Nucleus accumbens (tissue), 56 donors: ENCODE measurements at places on chromosomes 11 and 22.

DNA sequence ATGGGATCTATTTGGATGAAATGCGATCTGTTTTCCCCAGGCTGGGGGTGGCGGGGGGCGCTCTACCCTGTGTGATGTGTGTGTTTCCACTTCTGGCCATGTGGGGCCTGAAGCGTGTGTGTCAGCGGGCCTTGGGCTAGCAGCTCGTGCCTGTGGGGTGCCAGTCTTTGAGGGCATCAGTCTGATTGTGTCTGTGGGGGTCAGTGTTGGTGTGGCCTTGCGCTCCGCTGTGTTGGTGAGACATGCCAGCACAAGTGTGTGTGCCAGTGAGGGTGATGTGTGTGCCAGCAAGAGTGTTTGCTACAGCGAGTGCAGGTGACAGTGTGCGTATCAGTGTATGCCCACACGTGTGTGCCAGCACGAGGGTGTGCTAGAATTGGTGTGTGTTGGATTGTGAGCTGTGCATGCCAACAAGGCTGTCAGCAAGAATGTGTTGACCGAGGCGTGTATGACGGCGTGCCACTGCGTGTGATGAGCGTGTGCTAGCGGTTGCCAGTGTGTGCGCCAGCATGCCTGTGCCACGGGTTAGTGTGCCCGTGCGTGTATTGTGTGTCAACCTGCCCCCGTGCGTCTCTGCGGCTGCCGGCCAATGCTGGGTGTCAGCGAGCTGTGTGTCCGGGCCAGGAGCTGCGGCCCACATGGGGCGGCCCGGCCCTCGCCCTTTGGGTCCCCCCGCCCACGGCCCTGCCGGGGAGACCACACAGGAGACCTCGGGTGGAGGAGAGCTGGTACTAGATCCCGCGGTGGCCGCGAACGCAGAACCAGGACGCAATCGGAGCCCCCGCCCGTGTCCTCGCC, 519 bp downstream of the ARRB1 start:
- DNase-seq: no peak

DNA sequence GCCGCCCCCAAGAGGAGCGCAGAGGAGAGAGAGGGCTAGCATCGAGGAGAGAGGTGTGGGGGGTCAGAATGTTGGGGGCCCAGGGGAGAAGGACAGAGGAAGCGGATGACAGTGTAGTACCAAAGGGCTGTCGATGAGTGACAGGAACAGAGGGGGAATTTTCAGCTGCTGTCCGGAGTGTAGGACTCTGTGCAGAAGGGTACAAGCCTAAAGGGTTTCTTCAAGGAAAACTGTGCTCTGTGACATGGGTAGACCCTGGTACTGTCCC, 5.3 kb upstream of the NLRP6 start:
- DNase-seq: no peak

- no peak for DNase-seq
These were observed 37.5 kb upstream of the LYVE1 start for GRCh38 chr11:10605941-10606381.

DNA sequence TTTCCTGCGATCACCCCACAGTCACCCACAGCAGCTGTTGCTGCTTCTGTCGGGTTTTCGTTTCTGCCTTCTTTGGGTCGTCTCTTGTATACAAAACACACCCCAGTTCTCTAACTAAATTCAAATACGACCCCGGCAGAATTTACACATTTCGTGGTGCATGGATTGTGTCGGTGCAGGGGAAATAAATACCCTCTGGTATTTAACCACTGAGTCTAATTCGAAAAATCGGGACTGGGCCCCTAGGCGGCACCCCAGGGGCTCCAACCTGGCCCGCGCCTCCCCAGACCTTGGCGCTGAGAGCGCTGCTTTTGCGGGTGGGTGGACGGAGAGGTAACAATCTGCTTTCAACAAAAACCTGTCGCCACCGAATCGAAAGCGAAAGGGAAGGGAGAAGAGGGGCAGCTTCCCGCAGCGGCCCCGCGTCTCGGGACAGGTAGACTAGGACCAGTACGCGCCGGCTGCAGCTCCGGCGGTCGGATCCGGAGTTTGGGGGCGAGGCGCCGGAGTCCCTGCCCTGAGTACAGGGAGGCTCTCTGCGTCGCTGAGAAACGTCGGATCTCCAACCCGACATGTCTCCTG, 4.4 kb downstream of the ALX4 start:
- no peak for DNase-seq

GRCh38 chr11:77287615-77288273, 13.7 kb downstream of the GDPD4 start:
- DNase-seq: no peak

GRCh38 chr11:12750181-12750580, 76.0 kb downstream of the TEAD1 start:
- no peak for DNase-seq

- DNase-seq: no peak
These were observed 7.3 kb upstream of the TBX1 start for GRCh38 chr22:19753090-19753842.

DNA sequence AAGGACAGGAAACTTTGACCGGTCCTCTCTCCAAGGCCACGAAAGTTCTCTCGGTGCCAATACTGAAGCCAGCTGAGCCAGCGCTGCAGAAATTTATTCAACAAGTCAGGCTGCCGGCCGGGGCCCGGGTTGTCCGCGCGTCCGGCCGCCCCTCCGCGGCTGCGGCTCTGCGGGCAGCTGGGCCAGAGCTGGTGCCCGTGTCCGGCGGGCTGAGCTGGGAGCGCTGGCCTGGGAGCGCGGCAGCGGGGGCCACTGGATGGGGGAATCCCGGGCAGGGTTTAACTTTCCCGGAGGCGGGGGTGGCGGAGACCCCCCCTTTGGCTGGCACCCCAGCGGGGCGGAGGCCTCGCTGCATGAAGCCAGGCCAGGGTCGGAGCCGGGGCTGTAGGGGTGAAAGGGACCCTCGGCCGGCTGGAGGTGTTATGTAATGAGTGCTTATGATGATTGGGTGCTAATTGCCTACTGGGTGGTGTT, 12.3 kb upstream of the CACNA1I start:
- DNase-seq: no peak

- no peak for DNase-seq
These were observed 14.8 kb upstream of the IL2RB start for GRCh38 chr22:37164505-37164887.

DNA sequence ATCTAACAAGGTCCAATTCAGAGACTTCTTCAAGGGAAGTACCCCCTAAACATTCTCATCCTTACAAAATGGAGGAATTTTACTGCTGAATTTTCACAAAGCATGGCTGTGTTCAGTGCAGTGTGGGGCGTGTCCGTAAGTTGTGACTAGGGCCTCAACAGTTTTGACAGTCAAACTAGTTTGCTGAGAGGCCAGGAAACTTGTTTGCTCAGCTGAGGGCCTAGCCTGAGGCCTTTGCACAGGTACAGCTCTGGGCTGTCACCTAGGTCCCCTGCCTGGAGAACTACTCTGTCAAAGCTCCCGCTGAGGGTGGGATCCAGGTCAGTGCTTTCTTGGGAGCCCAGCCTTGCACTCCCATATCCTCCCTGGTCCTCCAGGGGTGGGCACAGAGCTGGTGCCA, 27.9 kb downstream of the TCP11L1 start:
- no peak for DNase-seq

DNA sequence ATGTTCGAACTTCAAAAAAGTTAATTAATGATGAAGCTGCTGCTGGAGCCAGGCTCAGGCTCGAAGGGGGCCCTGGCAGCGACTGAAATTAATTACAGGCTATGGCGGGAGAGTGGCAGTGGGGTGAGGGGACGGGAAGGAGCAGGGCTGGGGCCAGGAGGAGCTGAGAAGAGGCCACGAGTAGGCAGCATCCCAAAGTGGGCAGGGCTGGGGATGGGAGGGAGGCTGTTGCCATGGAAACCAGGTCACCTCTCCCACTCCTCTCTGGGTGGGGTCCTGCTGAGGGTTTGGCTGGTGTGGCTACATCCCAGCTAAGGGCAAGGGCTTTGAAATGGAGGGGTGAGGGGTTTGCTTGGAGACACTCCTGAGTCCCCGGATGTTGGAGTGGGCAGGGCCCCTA, 23.9 kb downstream of the CACNA1I start:
- no peak for DNase-seq
